Activated T-cell treated with anti-CD3 and anti-CD28 coated beads, Interleukin-2, amount 50 U/mL, for 48 hours (primary cell): ENCODE measurements at places on chromosomes 12 and 14.

DNA sequence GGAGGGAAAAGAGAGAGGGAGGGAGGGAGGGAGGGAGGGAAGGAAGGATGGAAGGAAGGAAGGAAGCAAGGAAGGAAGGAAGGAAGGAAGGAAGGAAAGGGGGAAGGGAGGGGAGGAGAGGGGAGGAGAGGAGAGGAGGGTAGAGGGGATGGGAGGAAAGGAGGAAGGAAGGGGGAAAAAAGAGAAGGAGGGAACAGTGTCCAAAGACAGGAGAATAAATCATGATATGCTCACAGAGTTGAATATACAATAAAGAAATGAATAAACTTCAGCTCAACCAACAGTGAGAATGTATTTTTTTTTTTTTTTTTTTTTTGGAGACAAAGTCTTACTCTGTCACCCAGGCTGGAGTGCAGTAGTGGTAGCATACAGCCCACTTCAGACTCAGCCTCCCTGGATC is 4.0 kb downstream of the OR6J1 start:
- no peak for DNase-seq

DNA sequence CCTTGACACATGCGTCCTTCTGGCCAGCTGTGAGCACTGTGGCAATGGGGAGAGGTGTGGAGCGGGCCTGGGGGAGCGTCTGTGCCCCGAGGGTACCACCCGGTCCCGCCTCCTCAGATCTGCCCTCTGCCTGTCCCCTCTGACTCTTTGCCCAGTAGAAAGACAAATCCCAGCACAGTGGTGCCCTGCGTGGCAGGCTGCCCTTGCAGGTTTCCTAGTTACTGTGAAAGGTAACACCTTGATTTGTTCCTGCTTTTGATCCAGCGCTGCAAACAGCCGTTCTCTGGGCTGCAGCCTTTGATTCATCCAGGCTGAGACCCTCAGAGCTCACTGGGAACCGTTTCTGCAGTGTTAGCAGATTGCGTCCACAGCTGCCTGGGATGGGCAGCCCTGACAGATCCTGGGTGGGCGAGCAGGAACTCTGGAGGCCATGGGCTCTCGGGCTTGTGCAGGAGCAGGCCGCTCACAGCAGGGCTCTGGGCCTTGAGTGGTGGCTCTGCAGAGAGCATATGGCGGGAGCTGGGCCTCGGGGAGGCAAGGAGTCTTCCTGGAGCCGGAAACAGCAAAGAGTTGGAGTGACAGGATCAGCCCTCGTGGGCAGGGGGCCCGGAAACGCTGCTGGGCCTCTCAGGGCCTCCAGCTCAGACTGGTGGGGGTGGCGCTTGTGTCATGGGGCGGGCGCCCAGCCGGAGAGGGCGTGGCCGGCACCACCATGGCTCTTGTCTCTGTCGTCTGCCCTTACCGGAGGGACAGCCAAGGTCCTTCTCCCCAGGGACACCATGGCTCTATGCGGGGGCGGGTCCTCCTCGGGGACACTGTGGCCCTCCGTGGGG is 16.6 kb downstream of the FBRSL1 start:
- DNase-seq: peak; percentile 76

GRCh38 chr12:46084666-46085631 is 94.6 kb upstream of the SCAF11 start:
- no peak for DNase-seq

GRCh38 chr12:47747126-47747525 is 11.6 kb downstream of the RAPGEF3 start:
- DNase-seq: no peak

DNA sequence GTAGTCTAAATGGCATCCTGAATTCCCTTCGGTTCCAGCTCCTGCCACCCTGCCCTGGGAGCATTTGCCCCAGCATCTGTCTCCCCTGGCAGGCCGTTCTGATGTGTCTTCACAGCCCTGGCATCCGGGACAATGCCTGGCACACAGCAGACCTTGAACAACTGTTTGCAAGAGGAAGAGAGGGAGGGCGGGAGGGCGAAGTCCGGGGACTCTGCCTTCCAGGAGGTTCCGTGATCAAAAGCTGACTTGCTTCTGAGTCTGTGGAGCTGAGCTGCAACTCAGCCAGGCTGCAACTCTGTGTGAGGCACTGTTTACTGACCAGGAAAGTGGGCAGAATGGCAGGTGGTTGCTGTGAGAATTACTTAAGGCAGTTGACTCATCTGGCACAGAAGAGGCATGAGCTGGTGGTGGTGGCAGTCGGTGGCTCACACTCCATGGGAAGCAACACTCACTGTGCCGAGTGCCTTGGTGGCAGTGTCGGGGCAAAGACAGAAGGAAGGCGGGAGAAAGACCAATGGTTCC is 61.1 kb upstream of the DLK1 start:
- DNase-seq: no peak

- peak; percentile 6 for DNase-seq
These were observed 9.4 kb upstream of the CACNA2D4 start for GRCh38 chr12:1927751-1928351.

DNA sequence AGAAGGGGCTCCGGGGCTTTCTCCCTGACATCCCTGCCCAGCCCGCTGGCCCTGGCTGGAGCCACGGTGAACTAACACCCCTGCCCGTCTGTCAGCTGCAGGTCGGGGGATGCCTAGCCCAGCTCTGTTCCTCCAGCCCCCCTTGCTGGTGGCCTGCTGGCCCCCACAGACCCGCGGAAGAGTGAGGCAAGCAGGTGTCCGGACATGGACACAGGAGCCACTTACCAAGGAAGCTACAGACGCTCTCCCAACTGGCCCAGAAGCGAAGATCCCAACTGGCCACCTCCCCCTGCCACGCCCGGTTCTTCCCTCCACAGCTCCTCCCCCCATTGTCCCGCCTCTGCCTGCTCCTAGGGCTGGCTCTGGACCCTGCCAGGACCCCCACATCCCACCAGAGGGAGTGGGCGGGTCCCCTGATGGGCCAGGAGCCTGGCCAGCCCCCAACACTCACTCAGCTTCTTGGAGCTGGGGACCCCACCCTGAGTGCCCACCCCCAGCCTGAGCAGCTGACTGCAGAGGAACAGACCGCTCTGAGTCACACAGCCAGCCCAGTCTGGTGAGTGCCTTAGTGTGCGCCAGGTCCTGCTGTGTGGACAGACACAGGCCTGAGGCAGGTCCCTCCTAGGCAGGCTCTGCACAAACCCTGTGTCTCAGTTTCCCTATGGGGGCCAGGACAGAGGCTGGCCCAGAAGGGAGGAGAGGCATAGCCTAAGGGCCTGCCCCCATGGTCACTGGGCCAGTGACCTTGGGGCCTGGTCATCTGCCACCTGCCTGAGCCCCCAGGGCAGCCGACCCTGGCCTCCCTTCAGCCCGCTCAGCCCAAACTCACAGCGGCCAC is 7.7 kb downstream of the AHNAK2 start:
- no peak for DNase-seq

DNA sequence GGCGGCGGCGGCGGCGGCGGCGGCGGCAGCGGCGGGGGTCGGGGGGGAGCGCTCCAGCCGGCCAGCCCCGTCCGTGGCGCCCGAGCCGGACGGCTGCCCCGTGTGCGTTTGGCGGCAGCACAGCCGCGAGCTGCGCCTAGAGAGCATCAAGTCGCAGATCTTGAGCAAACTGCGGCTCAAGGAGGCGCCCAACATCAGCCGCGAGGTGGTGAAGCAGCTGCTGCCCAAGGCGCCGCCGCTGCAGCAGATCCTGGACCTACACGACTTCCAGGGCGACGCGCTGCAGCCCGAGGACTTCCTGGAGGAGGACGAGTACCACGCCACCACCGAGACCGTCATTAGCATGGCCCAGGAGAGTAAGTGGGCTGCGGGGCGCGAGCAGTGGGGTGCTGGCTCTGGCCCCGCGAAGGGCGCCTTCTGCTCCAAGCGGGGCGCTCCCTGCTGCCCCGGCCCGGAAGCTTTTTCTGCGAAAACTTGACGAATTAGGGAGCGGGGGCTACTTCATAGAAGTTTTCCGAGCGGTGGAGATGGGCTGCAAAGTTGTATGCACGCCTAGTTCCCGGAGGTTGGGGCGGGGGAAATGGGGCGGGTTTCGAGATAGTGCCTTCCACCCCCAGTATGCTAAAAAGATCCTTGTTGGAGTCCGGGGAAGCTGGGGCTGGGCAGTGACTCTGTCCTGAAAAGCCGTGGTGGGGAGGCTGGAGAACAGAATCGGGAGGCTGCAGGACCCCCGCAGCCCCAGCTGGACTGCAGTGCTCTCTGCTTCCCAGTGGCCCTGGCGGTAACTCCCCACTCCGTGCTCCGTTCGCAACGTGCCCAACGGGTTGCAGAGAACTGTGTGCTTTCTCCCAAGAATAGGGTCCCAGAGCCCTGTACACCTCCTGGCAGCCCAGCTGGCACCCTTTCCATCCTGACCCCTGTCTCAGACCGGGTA is 751 bp downstream of the GDF11 start:
- peak; percentile 59 for DNase-seq

DNA sequence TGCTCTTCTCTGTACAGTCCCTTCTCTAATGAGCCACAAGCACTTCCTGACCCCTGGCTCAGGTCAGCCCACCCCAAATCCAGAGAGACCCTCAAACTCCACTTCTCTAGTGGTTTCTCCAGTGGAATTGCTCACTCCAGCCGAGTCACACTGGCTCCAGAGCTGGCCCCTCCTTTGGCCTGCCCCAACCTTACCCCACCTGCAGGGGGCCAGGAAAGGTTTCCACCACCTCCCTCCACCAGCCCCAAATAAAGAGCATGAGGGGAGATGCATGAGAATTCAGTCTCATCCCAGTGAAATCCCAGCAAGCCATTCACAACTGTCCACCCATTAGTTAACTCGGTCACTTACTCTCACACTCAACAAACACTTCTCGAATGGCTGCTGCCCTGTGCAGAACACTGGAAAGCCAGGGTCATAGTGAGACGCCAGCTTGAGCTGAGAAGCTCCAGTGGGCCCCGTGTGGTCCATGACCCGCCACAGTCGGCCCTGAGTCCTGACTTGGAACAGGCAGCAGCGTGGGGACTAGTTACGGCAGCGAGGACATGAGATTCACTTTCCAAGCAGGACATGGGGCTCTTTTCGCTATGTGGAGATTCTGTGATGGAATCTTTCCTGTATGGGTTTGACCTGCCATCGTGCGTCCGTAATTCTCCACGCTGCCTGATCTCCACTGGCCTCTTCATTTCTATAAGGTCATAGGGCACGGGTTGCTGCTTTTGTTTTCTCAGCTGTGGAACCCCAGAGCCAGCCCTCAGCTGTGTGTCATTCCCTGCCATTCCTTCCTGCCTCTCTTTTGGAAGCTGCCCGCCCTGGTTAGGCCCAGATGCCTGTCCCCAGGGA is 44.2 kb downstream of the SLC6A12 start:
- no peak for DNase-seq

DNA sequence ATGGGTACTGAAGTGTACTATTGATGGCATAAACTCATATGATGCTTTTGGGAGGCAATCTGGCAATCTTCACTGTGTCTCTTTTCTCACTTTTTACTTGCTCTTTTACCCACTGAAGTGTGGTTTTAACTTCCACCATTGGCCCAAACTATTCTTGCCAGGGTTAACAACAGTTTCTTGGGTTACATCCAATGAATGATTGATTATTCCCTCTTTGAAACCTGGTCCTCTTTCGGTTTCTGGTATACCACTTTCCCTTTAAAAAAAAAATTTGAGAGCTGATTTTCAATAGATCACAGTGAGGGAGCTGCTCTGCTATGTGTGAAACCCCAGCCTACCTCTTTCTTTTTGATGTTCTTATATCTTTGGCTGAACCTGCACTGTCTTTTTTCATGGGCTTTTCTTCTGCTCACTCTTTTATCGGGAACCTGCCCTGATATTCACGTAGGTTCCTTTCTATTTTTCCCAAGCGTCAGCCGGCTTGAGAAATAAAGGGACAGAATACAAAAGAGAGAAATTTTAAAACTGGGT is 56.1 kb upstream of the OR4E1 start:
- DNase-seq: no peak

GRCh38 chr14:35944847-35945246 is 118.7 kb downstream of the BRMS1L start:
- DNase-seq: peak; percentile 55

GRCh38 chr14:103310576-103311095 is 23.4 kb upstream of the EIF5 start:
- DNase-seq: no peak

- no peak for DNase-seq
These were observed 61.4 kb downstream of the WSCD2 start for GRCh38 chr12:108190529-108190928.

DNA sequence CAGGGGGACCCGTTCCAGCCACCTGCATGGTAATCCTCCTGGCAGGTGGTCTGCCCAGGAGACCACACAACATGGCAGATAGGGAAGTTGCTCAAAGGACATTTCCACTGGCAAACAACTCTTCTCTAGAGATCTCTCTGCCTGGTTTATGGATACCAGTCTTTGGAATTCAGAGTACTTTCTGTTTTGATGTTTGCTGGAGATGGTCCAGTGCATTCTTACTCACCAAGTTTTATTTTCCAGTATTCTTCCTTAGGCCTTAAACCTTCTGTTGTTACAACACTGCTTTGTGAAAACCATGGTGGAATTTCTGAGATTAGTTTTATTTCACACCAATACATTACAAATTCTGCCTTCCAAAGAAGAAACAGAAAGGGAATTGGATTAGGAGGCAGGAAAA is 428.3 kb downstream of the FUT8 start:
- no peak for DNase-seq

GRCh38 chr12:116833474-116833873 is 47.8 kb downstream of the HRK start:
- DNase-seq: no peak

GRCh38 chr12:25254271-25254880 is 3.6 kb upstream of the KRAS start:
- no peak for DNase-seq

GRCh38 chr12:48184549-48184922 is 1.1 kb downstream of the CCDC184 start:
- DNase-seq: peak; percentile 27

DNA sequence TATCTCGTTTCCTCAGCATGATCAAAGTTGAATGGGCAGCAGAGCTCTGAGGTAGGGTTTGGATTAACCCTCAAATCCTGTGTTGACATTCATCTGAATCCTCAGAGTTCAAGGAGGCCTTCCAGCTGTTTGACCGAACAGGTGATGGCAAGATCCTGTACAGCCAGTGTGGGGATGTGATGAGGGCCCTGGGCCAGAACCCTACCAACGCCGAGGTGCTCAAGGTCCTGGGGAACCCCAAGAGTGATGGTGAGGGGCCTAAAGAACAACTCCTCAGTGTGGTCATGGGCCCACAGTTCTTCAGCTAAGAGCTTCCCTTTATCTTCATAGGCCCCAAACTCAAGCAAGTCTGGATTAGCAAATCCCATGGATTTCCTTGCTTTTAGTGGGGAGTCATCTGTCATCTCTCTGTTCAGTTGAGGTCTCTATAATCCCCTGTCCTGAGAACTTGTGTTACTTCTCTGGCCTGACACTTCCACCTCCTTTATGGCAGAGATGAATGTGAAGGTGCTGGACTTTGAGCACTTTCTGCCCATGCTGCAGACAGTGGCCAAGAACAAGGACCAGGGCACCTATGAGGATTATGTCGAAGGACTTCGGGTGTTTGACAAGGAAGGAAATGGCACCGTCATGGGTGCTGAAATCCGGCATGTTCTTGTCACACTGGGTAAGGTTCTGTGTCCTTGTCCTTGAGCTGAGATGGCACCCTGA is 1.5 kb downstream of the MYL6 start:
- no peak for DNase-seq

GRCh38 chr12:15404485-15404884 is 82.2 kb downstream of the PTPRO start:
- no peak for DNase-seq

- DNase-seq: no peak
These were observed 14.7 kb downstream of the BTBD7 start for GRCh38 chr14:93317875-93318807.
